ENCODE measurements at places on chromosomes 12 and 14.

DNA sequence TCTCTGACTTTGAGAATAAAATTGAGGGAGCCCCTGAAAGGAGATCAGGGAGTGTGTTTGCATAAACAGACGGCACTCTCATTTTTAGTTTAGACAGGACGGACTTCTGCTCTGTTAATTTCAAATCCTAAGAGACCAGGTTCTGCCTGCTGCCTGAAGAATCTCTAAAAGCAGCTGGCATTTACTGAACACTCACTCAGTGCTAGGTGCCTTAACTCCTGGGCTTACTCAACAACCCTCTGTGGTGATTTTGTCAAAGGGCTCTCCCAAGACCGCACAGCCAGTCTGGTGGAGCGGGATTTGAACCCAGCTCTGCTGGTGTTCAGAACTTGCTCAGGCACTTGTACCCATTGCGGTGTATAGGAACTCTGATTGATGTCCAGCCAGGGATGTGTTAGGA is 2.2 kb downstream of the ORAI1 start:
- DNase-seq: no peak

GRCh38 chr14:69985463-69985862 is 106.2 kb downstream of the SMOC1 start:
- DNase-seq: no peak

- DNase-seq: no peak
Measured at GRCh38 chr12:5557906-5558305, 126.0 kb downstream of the NTF3 start.

DNA sequence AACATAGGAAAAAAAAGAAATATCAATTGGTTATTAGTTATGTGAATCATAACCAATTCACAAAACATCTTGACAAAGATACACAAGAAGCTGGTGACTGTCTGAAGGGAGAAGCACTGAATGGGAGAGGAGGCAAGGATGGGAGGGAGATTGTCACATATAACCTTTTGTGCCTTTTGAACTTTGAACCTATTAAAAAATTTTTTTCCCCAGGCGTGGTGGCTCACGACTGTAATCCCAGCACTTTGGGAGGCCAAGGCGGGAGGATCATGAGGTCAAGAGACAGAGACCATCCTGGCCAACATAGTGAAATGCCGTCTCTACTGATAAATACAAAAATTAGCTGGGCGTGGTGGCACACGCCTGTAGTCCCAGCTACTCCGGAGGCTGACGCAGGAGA is 12.6 kb downstream of the DYNLL1 start:
- no peak for DNase-seq

- no peak for DNase-seq
Measured at GRCh38 chr12:109264943-109265650, 44.0 kb downstream of the FOXN4 start.

DNA sequence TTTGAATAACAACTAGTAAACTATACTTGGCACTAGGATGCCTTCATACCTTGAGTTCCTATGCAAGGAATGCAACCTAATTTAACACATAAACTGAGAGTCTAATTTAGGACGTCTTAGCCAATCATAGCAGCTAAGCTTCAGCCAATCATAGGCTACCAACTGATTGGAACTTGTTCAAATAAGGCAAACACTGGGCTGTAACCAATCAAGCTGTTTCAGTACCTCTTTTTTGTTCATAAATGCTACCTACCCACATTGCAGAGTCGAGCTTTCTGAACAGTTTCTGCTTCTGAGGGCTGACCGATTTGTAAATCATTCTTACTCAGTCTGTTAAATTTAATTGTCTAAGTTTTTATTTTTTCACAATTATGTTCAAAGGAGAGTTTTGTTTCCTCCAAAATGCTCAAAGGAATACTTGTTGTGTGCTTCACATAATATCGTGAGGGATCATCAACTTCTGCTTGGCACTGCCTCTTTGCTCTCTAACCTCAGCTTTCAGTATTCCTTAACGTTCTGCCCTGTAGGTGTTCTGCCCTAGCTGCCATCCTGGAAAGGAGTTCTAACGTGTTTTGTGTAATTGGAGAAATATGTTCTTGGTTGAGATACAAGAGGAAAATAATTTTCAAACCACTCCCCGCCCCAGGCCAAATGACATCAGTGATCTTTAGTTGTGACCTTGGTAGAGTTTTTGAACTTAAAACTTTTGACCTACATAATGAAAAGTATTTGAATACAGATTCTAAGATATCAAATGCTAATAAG is 380.4 kb upstream of the MIS18BP1 start:
- no peak for DNase-seq
